ENCODE measurements at places on chromosomes 7 and 10.

GRCh38 chr7:44206008-44206407, 5.2 kb downstream of the YKT6 start:
- DNase-seq: no peak

GRCh38 chr10:77431209-77431611, 206.4 kb downstream of the KCNMA1 start:
- no peak for DNase-seq

DNA sequence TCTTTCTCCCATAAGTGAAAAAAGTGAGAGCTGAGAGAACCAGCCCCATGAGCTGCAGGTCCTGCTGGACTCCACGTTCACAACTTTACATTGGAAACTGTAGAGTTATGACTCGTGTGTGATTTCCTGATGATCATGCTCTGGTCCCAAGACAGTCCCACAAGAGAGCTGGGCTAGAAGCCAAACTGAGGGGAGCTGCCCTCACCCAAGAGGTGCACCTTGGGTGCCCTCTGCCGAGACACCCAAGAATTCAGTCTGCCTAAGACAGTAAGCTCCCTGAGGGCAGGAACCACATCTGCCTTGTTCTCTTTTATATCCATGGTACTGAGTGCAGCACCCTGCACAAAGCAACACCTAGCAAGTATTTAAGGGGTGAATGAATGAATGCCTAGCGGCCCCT, 112.8 kb upstream of the SFMBT2 start:
- no peak for DNase-seq

DNA sequence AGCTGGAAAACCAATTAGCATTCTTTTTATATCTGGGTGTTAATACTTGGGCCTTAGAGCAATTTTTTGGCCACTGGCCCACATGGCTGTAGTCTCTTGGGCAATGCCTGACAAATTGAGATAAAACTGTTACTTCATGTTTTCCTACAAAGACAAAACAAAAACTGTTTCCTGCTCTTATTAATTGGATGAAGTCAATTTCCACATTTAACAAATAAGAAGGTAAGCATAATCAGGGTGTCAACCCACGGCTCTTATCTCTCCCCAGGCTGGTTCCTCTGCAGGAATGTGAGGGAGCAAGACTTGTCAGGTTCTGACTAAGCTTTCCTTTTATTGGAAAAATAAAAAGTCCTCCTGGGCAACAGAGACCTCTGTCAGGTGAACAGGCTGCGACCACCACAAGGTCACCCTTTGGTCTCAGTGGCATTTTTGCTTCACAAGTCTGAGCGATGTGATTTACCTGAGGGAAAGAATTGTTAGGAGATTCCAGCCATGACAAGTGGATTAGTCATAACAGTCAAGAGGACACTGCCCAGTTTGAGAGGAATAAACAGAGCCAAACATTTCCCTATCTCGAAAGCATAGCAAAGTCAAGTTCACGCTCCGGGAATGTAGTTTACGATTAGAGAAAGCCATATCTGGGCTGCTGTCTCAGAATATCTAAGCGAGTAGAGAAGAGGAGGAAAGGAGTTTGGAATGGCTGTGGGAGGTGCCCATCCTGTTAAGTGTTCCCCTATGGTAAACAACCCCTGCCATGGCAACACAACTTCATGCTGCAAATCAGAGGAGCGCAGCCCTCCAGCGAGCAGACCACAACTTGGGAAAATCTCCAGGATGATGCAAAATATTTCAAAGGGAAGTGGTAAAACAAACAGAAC, 144.4 kb downstream of the TES start:
- peak; percentile 94 for DNase-seq

DNA sequence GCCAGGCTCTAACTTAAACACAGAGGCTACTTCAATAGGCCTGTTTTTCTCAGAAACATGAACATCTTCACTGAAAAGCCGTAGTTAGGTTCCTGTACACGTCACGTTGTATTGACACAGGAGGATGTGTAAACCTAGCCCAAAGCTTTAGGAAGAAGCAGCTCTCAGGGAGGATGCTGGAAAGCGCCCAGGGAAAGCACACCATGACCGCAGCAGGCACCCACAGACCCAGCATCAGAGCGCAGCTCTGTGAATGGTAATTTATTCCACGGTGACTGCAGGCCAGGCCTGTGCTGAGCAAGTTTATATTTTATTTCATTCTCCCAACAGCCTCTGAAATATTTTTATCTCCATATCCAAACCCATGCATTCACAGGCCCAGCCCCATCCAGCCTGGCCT, 51.1 kb downstream of the ASB13 start:
- no peak for DNase-seq

DNA sequence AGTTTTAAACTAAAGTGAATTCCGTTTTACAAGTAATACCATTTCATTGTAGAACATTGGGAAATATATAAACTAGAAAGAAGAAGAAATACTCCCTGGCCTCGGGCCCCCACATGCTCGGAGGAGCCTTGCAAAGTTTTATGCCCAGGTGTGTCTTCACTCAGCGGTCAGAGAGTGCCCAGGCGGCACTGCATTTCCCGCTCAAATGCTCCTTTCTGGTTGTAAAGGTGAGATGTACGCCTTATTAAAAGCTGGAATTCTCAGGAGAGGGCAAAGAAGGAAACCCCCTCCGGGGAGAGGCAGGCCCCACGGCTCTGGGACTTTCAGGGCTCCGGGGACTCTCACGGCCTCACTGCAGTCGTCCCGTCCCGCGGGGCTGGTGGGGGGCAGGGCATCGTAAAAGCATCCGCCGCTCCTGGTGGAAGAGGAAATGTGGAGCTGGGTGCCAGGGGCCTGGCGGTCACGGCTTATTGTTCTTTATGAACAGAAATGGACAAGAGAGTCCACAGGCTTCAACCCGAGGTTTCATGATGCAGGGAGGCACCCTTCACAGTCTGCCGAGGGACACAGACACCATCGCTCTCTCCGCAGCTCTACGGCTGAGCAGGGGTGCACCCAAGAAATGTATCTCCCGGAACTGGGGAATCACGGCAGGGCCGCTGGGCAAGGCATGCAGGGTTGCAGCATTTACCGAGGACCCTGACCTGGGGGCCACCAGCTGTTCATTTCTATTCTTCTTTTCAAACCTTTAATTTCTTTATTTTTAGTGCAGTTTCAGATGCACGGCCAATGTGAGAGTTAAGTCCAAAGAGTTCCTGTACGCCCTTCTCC, 47.7 kb upstream of the INPP5A start:
- DNase-seq: no peak

- no peak for DNase-seq
Measured at GRCh38 chr10:103281753-103282152, 4.8 kb downstream of the INA start.

DNA sequence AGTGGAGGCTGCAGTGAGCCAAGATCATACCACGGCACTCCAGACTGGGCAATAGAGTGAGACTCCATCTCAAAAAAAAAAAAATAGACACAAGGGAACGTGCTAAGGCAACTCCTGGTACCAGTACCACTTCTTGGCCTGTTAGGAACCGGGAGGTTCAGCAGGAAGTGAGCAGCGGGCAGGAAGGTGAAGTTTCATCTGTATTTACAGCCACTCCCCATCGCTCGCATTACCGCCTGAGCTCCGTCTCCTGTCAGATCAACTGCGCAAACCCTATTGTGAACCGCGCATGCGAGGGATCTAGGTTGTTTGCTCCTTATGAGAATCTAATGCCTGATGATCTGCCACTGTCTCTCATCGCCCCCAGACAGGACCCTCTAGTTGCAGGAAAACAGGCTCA, 69.9 kb upstream of the FOXK1 start:
- DNase-seq: no peak

DNA sequence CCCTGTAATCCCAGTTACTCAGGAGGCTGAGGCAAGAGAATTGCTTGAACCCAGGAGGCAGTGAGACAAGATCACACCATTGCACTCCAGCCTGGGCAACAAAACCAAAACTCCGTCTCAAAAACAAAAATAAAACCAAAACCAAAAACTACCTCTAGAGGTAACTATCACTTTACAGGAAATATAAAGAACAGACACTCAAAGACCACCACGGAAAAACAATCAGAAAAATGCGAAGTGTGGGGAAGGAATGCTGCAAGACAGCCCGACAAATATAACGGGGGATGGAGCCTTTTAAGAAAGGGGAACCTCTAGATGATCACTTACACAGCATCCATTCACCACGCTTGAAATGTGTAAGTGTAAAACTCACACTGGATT, 4.3 kb downstream of the HNRNPF start:
- DNase-seq: no peak

- no peak for DNase-seq
Measured at GRCh38 chr10:110576220-110576619, 8.7 kb downstream of the SMC3 start.

DNA sequence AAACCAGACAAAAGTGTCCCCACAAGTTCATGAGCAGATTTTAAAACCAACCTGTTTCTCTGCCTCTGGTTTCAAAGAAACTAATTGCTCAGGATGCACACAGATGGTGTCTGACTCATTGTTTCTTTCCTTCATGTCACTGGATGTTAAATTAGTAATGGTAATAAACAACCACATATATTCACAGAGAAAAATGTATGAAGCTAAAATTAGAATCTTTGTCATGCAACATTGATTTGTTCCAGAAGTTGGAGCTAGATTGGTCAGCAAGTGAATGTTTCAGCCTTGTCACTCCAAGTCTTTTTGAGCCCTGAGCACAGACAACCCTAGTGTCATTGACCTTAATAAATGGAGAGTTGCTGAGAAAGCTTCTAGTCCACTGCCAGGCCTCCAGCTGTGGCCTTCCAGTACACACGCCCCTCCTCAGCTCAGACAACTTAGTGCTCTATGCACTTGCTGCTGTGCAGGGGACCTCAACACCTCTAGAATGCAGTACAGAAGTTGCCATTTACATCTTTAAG, 175.9 kb downstream of the CCDC71L start:
- peak; percentile 74 for DNase-seq

DNA sequence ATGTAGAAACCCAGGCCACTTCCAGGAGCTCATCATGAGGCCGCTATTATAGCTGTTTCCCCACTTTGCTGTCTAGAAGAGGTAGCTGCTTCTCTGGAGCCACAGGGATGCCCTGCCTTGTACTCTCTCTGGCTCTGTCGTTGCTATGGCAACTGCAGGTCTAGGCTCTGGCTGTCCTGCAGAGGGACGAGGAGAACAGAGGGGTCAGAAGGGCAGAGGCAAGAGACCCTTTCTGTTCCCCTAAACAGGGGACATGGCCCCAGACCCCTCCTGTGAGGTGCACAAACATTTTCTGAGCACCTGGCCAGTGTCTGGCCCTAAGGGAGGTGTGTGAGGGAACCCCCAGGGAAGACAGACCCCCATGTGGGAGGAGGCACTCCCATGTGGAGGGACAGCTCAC, 31.4 kb downstream of the ITPRIP start:
- DNase-seq: no peak

All from skin of body (tissue), 3 donors.